ENCODE measurements at places on chromosomes 3 and 15.

GRCh38 chr15:51004103-51004551 lies 90.6 kb downstream of the TNFAIP8L3 start:
- DNase-seq, result no peak

GRCh38 chr15:37517191-37517895 lies 417.0 kb upstream of the MEIS2 start:
- no peak for DNase-seq

GRCh38 chr15:68694111-68694510 lies 115.3 kb downstream of the CORO2B start:
- DNase-seq, result no peak

GRCh38 chr3:42463093-42463492 lies 39.4 kb upstream of the VIPR1 start:
- DNase-seq, result no peak

DNA sequence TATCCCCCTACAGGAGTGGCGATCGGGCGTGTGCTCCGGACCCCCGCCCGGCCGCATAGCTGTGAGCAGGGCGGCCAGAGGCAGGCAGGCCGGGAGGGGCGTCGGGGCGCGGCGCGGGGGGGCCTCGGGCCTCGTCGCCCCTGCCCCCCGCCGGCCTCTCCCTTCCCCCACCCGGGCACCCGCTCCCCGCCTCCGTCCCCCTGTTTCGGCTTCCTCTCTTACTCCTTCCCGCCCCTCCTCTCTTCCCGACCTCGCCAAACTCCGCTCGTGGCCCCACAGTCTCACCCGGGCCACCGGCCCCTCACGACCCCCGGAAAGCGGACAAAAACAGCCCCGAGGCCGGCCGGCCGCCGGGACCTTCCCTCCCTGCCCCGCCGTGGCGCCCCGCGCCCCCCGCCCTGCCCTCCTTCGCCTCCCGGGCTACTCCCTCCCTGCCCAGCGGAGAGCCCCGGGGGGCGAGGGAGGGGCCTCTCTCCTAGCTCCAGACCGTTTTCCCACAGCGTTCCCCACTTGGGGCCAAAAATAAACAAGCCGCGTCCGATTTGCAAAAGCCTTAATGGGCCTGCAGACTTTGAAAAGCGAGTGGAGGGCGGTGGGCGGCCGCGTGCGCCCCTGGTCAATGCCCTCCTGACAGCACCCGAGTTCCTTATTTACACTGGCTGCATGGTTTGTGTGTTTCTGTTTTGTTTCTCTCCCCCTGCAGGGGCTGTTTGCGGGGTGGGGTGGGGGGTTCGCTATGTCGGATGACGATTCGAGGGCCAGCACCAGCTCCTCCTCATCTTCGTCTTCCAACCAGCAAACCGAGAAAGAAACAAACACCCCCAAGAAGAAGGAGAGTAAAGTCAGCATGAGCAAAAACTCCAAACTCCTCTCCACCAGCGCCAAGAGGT lies 1.0 kb downstream of the UBE2E1 start:
- DNase-seq, result peak; percentile 52

DNA sequence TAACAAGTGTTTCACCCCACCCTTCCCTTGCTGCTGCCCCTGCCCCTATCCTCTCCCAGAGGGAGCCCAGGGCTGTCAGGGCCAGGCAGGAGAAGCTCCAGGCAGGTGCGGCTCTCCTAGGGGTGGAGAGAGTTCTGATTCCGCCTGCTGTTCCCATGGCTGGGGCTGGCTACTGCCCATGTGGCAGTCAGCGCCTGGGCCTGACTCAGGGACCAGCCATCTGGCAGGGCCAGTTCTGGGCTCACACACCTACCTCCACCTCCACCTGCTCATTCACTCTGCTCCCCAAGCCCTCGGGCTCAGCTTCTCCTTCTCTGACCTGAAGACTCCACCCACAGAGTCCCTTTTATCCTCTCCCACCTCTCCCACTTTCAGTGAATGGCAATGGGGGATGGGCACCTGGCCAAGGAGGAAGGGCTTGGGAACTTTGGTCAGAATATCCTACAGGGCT lies 23.4 kb downstream of the AMOTL2 start:
- DNase-seq, result no peak

GRCh38 chr3:170621256-170621655 lies 35.4 kb upstream of the SLC7A14 start:
- no peak for DNase-seq

GRCh38 chr3:50623840-50624474 lies 7.0 kb downstream of the MAPKAPK3 start:
- DNase-seq, result peak; percentile 32

GRCh38 chr15:87777054-87777561 lies 479.4 kb downstream of the NTRK3 start:
- no peak for DNase-seq

GRCh38 chr3:48598323-48599076 lies 3.4 kb upstream of the COL7A1 start:
- no peak for DNase-seq

DNA sequence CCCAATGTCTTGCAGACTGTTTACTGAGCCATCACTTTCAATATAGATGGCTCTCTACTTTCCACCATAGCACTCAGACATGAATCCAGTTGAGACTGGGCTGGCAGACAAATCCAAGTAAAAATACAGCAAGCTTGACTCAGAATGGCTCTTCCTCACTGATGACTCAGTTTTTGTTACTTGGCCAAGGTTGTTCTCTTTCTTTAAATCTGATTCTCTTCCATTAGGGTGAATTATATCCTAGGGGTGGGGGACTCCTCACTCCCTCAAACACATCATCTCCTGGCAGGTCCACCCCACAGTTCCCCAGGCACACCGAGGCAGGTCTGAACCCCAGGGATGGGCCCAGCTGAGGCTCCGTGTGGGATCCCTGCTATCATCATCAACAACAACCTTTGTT lies 157.9 kb downstream of the MEX3B start:
- no peak for DNase-seq

GRCh38 chr3:15010664-15011063 lies 54.5 kb downstream of the MRPS25 start:
- DNase-seq, result no peak
